ENCODE measurements at places on chromosomes 2 and 18.
A peak's percentile ranks its signal among the peaks of the same experiment; 100 is the strongest.

DNA sequence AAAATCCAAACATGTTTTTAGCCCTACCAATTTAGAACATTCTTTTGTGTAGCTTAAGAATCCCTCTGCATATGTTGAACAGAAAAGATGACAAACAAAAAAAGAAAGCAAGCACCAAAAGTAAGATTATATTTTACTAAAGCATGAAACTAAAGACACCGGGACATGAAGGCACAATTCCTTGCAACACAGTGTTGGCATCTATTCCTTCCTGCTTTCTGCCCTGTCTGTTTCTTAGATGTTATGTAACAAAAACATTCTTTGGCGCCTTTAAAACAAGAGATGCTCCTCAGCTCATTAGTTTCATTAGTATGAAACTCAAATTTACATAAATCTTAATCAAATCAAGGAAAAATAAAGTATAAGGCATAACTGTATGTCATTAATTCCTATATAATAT, 106.6 kb downstream of the TMEM131 start:
- no peak for DNase-seq

- no peak for DNase-seq
These were observed 3.9 kb upstream of the PPP1CB start for GRCh38 chr2:28747714-28748113.

DNA sequence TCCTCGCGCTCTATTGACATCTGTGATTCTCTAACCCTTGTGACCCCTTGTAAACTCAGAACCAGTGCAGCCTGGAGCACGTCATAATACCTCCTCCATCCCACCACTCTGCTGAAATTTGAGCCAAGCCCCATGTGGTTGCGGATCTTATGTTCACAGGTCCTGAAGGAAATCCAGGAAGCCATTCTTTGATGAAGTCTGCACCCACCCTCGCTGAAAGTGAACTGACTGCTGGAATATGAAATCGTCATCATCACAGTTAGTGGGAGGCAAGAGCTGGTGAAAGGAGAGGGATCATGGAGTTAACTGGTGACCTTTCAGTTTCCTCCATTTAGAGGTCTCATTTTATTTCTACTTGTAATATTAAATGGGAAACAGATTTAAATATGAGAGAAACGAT, 21.6 kb downstream of the ZEB2 start:
- DNase-seq, result no peak

DNA sequence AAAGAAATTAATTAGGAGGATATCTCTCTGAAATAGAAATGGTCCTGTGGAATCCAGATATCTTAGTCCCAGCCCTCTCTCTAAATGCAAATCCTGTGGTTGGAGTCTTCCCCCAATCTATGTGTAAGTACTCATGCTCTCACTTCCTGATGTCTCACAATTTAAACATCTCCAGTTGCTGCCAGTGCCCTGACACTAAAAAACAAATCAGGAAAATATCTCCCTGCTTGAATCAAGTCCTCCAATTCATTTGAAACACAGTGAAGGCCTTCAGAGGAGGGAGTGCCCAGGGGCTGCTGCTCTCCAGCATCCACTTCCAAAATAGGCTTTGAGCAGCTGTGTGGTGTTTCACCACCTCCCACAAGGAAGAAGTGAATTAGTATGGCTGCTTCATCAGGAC, 413.8 kb downstream of the RAD51AP2 start:
- peak; percentile 24 for DNase-seq

DNA sequence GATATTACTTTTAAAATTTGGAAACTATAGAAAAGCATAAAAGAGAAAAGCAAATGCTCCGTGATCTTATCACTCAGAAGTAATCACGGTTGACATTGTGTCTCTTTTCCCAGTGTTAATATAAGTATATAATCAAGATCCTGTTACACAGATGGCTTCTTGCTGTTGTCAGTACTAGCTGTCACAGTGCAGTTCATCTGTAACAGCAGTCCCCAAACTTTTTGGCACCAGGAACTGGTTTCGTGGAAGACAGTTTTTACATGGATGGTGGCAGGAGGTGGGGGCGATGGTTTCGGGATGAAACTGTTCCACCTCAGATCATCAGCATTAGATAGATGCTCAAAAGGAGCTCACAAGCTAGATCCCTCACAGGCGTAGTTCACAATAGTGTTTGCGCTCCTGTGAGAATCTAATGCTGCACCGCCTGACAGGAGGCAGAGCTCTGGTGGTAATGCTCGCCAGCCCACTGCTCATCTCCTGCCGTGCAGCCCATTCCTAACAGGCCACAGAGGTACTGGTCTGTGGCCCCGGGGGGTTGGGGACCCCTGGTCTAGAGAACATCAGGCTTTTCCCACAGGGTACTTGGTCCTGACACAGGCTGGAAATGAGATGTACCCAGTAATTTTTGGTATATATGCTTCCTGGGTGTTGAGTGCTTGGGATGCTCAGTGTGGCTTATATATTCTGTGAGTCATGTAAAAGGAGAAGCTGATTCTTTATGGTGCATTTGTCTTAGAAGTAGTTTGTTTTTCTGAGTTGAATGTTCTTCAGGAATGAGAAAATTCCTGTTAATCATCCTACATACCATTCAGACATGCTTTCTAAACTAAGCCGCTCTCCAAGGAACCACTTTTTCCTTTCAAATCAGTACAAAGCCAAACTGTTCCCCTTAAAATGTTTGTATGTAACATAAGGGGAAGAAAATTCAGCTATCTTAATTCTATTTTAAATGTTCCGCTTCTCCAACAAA, 121.8 kb downstream of the NCK2 start:
- no peak for DNase-seq

- no peak for DNase-seq
These were observed 45.8 kb upstream of the TANC1 start for GRCh38 chr2:158922601-158923000.

- peak; percentile 58 for DNase-seq
These were observed 265.1 kb upstream of the OSR1 start for GRCh38 chr2:19623488-19623887.

DNA sequence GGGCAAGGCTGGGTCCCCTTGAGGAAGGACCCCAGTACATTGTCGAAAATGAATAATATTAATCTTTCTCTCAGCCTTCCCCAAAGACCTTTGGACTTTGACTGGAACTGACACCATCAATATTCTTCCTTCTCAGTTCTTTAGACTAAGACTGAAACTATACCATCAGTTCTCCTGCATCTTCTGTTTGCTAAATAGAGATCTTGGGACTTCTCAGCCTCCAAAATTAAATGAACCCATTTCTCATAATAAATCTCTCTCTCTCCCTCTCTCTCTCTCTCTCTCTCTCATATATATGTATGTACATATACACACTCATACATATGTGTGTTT, 39.7 kb upstream of the VRK2 start:
- DNase-seq, result no peak

DNA sequence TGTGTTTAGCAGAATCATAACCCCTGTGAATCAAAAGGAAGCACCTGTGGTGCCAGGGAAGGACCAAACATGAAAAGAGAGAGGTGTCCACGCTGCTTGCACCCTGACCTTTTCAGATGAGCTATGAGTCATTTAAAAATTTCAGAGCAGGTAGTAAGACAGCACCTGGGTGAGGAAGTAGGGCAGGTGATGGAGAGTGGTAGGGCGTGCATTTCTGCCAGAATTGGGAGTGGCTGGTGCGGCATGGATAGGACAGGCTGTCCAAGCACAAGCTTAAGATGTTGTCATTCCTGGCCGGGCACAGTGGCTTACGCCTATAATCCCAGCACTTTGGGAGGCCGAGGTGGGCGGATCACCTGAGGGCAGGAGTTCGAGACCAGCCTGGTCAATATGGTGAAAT, 36.8 kb downstream of the NPAS2 start:
- DNase-seq, result no peak

DNA sequence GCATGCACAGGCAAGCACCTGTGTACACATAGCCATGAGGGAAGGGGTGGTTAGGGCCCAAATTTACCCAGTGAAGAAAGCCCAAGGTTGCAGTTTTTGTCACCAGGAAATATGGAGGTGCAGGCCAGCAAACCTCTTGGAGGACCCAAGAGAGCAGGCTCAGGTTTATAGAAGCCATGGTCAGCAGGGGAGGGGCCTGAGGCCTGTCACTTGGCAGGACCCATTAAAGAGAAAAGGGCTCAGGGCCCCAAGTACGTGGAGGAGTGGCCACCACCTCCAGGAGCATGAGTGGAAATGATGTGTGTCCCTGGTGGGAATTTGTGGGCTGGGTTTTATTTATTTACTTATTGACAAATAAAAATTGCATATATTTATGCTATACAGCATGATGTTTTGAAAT, 192.9 kb downstream of the HAUS1 start:
- DNase-seq, result no peak

GRCh38 chr2:229952256-229952835, 30.0 kb downstream of the FBXO36 start:
- DNase-seq, result no peak

GRCh38 chr2:113218283-113219091, 44.7 kb downstream of the PSD4 start:
- DNase-seq, result no peak
